ENCODE measurements at places on chromosomes 3 and 15.
A peak's percentile ranks its signal among the peaks of the same experiment; 100 is the strongest.

DNA sequence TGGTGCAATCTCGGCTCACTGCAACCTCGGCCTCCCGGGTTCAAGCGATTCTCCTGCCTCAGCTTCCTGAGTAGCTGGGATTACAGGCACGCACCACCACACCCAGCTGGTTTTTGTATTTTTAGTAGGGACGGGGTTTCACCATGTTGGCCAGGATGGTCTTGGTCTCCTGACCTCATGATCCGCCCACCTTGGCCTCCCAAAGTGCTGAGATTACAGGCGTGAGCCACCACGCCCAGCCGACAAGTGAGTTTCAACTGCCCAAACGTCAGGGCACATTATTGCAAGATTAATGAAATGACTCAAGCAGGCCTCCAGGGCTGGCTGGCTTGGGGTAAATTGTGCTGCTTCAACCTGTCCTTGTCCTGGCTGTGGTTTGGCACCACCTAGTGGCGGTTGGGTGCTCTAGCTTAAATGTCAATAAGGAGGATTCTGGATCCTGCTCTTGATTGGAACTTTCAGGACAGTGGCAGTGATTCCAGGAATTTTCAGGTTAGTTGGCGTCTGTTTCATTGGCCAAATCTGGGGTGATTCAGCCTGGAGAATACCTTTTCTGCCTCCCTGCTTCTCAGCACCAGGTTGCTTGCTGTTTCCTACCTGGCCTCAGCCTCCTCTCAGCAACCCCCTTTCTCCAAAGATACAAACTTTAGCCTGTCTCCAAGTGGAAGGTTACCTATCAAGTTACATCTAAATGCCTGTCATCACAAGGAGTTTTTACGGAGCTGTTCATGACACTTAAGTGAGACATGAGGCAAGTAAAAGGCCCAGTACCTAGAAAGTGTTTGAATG lies 32.4 kb upstream of the SACM1L start:
- DNase-seq, result peak; percentile 76

DNA sequence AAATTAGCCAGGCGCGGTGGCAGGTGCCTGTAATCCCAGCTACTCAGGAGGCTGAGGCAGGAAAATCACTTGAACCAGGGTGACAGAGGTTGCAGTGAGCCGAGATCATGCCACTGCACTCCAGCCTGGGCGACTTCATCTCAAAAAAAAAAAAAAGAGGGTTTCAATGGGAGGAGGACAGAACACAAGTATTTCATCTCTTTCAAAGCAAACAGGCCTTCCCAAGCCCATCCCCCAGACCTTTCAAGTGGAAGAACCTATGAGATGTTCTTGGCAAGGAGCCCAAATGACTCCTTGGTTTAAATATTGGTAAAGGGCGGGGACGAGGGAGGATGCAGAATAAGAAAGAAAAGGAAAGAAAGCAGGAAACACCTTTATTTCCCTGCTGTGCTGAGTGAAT lies 62.2 kb upstream of the MCF2L2 start:
- no peak for DNase-seq

- no peak for DNase-seq
These were observed 28.5 kb downstream of the TMEM212 start for GRCh38 chr3:171871392-171872274.

GRCh38 chr15:38344351-38344750 lies 91.7 kb downstream of the SPRED1 start:
- no peak for DNase-seq

- no peak for DNase-seq
These were observed 204.3 kb downstream of the ALCAM start for GRCh38 chr3:105571005-105571404.

- DNase-seq, result no peak
These were observed 17.5 kb downstream of the SRGAP3 start for GRCh38 chr3:9231937-9232336.

- DNase-seq, result peak; percentile 33
These were observed 825 bp upstream of the RTP3 start for GRCh38 chr3:46496746-46497555.

DNA sequence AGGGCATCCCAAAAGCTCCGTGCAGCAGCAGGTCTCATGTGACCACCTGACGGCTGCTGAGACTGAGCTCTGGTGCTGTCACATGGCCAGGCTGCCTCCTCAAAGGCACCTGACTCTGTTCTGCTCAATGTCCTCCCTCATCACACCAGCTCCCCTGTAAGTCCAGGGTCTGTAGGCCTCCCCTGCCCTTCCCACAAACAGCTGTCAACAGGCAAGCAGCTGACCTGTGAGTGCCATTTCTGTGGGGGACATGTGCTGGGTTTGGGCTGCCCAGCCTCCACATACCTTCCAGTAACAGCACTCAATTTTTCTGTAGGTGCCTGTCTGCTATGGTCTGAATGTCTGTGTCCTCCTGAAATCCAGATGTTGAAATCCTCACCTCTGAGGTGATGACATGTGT lies 11.2 kb downstream of the NUP210 start:
- no peak for DNase-seq

All from central memory CD4-positive, alpha-beta T cell (primary cell).